Lung (tissue), 17 donors: ENCODE measurements at places on chromosomes 2 and 18.

DNA sequence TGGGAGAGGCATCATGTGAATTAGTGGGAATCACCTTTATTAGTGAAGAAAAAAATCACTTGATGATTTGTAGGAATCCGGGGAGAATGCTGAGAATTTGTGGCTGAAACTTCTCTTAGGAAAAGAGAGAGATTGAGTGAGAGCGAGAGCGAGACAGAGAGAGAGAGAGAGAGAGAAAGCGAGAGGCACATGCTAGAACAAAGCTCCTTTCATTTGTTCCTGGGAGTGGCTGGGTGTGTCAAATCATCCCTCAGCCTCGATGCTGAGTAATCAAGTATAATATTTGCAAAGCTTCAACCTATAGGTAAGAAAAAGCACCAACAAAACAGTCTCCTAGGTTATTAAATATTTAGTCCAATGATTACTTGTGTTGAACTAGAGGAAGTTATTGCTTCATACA is 4.4 kb upstream of the SERPINB5 start:
- DNase-seq = no peak

GRCh38 chr2:156405586-156405985 is 30.6 kb upstream of the GPD2 start:
- no peak for DNase-seq

- DNase-seq = no peak
Observed at GRCh38 chr2:194289712-194290346, 1367.2 kb upstream of the SLC39A10 start.

GRCh38 chr2:62309465-62310091 is 113.7 kb downstream of the B3GNT2 start:
- no peak for DNase-seq

DNA sequence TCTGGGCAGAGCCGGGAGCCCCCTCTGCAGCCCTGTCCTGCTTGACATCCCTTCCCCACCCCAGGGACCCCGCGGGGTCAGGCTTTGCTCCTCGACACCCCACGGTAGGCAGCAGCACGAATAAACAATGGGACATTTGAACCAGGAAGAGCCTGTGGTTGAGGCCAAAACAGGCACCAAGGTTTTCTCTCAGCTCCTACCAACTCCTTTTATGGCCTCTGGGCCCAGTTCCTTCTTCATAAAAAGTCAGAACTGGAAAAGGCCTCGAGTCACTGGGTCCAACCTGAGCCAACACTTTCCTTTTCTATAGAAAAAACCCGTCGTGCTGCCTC is 20.6 kb downstream of the TEX44 start:
- DNase-seq = peak; percentile 50

GRCh38 chr2:160062292-160063005 is at the start of gene PLA2R1:
TSS of gene PLA2R1 (minus strand) at chr2:160062615. CDS start at chr2:160062403, 212 bp downstream.
- DNase-seq = peak; percentile 61

DNA sequence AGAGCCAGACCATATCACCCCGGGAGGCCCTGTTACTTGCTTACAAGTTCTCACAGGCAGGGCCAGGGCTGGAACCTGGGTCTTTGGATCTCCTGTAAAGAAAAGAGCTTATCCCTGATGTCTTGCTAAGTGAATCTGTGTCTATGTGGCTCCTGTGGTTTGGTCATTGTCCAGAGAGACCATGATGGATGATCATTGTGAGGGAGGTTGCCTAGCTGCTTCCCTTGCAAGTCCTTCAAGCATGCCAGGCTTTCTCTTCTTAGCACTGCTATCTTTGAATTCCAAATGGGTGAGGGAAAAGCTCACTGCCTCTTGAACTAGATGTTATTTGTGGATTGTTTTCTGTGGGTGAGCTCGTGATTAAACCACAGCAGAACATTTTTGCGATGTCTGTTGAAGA is 151.6 kb downstream of the FSHR start:
- no peak for DNase-seq

- DNase-seq = no peak
Observed at GRCh38 chr2:58798676-58799208, 557.6 kb upstream of the FANCL start.

DNA sequence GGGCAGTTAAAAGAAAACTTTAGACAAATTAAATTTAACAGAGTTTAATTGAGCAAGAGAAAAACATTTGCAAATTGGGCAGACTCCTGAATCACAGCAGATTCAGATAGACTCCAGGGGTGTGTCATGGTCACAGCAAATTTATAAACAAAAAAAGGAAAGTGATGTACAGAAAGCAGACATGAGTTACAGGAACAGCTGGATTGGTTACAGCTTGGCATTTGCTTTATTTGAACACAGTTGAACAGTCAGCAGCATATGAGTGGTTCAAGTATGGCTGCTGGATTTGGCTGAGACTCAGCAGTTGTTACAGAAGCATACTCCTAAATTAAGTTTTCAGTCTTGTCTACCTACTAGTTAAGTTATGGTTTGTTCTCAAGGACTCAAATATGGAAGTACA is 82.3 kb upstream of the NYAP2 start:
- DNase-seq = no peak

GRCh38 chr2:102061962-102062795 is 70.4 kb downstream of the IL1R2 start:
- peak; percentile 42 for DNase-seq

DNA sequence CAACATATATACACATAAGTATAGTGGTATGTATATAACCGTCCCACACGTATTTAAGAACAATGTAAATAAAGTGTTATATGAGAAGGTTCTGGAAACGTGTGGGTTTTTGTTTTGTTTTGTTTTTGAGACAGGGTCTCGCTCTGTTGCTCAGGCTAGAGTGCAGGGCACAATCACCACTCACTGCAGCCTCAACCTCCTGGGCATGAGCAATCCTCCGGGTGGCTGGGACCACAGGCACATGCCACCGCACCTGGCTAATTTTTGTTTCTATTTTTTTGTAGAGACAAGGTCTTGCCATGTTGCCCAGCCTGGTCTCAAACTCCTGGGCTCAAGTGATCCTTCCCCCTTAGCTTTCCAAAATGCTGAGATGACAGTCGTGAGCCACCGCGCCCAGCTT is 6.2 kb downstream of the ADAM17 start:
- no peak for DNase-seq

- no peak for DNase-seq
Observed at GRCh38 chr18:75105551-75106254, 103.2 kb downstream of the PTGR3 start.

DNA sequence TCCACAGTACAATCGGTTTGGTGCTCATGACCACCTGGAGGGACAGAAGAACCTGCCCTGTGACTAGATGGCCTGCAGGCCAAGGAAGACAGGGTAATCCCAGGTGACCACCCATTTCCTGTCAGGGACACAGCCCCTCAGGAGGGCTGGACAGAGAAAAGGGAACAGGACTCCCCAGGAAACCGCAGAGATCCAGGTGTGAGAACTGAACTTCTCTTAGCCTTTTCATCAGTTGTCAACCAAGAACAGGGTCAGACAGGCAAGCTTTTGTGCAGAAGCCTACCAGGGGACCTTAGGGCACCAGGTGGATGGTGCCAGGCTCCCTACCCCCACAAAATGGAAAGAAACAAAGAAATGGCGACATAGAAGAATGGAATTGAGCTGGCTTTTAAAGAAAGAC is 132.3 kb downstream of the HDAC4 start:
- DNase-seq = no peak

DNA sequence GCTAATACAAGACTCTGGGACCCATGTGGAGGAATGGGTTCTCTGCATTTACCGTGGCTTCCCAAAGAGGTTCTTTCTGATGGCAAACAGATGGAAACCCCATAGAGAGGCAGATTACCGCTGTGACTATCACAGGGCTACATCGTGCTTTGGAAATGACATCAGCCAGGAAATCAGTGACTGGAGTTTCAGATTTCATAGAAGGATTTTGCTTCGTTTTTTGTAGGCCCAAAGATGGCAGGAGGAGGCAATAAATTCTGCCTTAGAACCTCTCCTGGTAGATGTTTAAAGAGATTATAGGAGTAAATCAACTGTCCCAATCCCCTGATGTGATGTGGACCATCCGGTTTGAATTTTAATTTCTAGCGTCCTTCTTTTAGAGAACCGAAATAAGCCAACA is 214.1 kb downstream of the AGPS start:
- no peak for DNase-seq

GRCh38 chr2:74191596-74192380 is 6.6 kb upstream of the MTHFD2 start:
- no peak for DNase-seq

DNA sequence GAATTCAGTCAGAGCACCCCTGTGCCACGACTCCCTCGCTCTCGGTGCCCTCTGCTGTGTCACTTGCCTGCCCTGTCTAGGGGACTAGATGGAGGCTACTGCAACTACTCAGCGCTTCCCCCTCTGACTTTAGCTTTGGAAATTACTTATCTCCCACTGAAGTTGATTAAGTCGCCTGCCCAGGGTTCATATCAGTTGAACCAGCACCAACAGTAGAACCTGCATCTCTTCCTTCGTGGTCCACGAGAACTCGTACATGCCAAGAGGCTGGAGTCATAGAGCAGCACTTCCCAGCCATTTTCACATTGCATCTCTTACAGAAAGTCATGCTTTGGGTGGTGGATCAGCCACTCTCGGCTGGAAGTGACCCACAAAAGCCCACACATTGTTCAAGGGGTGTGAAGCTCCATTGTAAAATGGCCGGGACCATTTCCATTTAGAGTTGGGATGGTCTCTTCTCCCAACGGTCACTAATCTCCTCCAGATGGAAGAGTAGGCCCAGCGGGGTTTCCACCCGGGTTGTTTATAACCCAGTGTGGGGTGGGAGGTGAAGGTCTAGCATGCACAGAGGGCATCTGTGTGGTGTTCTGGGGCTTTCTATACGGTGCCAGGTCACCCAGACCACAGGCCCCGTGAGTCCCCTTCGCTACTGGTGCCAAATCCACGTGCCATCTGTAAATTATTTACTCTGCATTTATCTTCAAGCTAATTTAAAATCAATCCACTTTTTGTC is 38.0 kb downstream of the STEAP3 start:
- no peak for DNase-seq

GRCh38 chr2:181779288-181780021 is 99.1 kb upstream of the NEUROD1 start:
- no peak for DNase-seq

- no peak for DNase-seq
Observed at GRCh38 chr2:27773959-27774358, 2.4 kb downstream of the MRPL33 start.

GRCh38 chr18:61831071-61831470 is 61.7 kb downstream of the RNF152 start:
- DNase-seq = no peak

GRCh38 chr2:240992572-240993291 is 5.7 kb upstream of the SNED1 start:
- peak; percentile 16 for DNase-seq

DNA sequence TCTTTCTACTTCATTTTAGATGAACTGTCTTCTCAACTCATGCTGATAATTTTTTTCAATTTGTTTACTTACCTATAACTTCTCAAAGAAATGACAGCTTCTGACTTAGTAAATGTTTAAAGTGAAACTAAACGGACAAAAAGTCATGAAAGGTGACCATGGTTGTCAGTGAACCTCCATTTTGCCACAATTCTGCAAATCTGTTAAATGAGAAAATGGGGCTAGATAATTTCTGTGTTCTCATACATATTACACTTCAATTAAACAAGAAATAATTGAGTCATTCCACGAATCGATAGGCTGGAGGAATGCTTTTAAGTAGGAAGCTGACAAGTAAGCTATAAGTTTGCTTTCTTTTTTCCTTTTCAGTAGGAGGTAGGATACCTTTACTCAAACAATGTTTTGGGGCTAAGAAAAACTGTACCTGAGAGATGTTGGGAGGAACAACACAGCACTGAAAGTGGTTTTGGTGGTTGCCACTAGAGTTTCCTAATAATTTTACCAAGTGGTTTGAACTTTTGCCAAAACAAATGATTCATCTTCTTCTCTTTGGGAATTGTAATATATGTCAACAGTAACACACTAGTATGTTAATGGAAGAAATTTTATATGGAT is 17.1 kb downstream of the DYNAP start:
- no peak for DNase-seq

- DNase-seq = no peak
Observed at GRCh38 chr2:182914852-182915251, 48.4 kb upstream of the FRZB start.

DNA sequence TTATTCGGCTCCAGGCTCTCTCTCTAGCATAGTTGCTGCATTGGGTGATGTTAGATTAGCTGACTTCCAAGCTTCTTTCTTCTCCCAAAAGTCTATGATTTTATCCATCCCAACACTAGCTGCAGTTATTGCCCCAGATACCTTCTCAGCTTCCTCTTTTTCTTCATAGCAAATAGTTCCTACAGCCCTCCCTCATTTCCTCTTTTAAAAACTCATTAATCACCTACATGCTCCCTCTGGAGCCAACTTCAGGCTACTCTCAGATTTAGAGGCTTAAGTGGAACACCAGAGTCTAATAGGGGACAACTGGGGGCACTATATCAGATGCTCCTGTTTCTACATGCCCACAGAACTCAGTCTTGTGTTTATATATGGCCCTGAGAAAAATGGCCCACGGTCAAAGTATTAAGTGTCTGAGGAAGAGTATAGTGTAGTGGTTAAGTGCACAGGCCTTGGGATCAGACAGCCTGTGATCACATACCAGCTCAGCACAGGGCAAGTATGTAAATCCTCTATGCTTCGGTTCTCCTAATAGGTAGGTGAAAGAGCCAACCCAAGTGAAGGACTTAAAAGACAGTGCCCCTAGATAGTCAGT is 241.9 kb upstream of the SLC14A2 start:
- peak; percentile 26 for DNase-seq
